Left ventricle myocardium inferior (tissue), 1 donor: ENCODE measurements at places on chromosomes 1 and 21. TPM values are rescaled to one million over a fixed set of nuclear protein-coding genes. Genes with fewer than 3 reads are reported as not detected.
A peak's percentile ranks its signal among the peaks of the same experiment; 100 is the strongest.

DNA sequence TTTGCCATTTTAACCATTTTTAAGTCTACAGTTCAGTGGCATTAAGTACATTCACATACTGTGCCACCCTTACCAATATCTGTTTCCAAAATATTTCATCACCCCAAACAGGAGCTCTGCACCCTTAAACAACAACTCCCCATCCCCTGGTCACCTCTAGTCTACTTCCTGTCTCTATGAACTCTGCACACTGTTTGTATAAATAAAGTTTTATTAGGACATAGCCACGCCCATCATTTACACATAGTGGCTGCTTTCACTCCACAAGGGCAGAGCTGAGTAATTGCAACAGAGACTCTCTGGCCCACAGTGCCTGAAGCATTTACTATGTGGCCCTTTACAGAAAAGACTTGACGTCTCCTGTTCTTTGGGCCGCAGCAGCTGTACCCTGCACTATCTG lies 30.1 kb downstream of the KCNAB2 start:
- H3K27ac ChIP-seq = no peak overlapping the region
- peaks cover 8% of the 10 kb centered on the region for H3K4me1 ChIP-seq
- H3K4me3 ChIP-seq = no peak overlapping the region
- no peak for DNase-seq
- H3K27me3 ChIP-seq = no peaks in the 10 kb centered on the region

- H3K27me3 ChIP-seq = no peaks in the 10 kb centered on the region
- no peak overlapping the region for H3K27ac ChIP-seq
- H3K36me3 ChIP-seq = no peaks in the 10 kb centered on the region
- H3K4me1 ChIP-seq = peaks cover 79% of the 10 kb centered on the region
- no peak for DNase-seq
- no peak overlapping the region for H3K4me3 ChIP-seq
Measured at GRCh38 chr1:65180977-65181376, 33.0 kb downstream of the AK4 start.

- no peaks in the 10 kb centered on the region for H3K4me1 ChIP-seq
- H3K27me3 ChIP-seq = no peaks in the 10 kb centered on the region
- no peak overlapping the region for H3K27ac ChIP-seq
- H3K4me3 ChIP-seq = no peak overlapping the region
- no peaks in the 10 kb centered on the region for H3K36me3 ChIP-seq
- DNase-seq = no peak
Measured at GRCh38 chr1:160759740-160760139, 20.7 kb downstream of the SLAMF7 start.

GRCh38 chr1:30660241-30660640 lies 63.1 kb downstream of the MATN1 start:
- H3K4me3 ChIP-seq = no peak overlapping the region
- no peak overlapping the region for H3K27ac ChIP-seq
- H3K27me3 ChIP-seq = peaks cover 39% of the 10 kb centered on the region
- peaks cover 6% of the 10 kb centered on the region for H3K4me1 ChIP-seq

HPDL gene
- total RNA-seq = not detected

DNA sequence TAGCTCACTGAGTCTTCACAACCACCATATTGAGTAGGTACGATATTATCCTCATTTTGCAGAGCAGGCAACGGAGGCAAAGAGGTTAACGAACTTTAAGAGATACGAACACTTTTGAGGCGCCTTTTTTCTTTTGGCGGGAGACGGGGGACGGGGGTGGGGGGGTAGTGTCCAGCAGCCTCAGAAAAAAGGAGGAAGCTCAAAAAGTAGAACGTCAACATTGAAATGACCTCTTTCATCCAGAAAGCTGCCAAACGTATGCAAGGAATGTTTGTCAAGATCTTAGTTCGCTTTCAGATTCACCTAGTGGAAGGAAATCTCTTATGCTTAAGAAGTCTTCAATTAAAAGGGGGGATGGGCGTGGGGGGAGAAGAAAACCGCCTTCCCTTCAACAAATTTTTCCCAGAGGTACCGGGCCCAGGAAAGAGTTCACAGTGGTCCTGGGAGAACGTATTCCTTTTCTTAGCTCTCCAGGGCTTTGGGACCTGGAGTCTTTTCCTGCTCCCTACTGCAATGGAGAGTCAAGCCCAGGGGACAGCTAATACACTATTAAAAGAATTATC lies 1.1 kb upstream of the PCAT6 start:
- peak overlapping the region; percentile 92 for H3K4me3 ChIP-seq
- no peak for DNase-seq
- no peaks in the 10 kb centered on the region for H3K27me3 ChIP-seq
- H3K36me3 ChIP-seq = no peaks in the 10 kb centered on the region
- H3K27ac ChIP-seq = peak overlapping the region; percentile 87
- peaks cover 65% of the 10 kb centered on the region for H3K4me1 ChIP-seq

DNA sequence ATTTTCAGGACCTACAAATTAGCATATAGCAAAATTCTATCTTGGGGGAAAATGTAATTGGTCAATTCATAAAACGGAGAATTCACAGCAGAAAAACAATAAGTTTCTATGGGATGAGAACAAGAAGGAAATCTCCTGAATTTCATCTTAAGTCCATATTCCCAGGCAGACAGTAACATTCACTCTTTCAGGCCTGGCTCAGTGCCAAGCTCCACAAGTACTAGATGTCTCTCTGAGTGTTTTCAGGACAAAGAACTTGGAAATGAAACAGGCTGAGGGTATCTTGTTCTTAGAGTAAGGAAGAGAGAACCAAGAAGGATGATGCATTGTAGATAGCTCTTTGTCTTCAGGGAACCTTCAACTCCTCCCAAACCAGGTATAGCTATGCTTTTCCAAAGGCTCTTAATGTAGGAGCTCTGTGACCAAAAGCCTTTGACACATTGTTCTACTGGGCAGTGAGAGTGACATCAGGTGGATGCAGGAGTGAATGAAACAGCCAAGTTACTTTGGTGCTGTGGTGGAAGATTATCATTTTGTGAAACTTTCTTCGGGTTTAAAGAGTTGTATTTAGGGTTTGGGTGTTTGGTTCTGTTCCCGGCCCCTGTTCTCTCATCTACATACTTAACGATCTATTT lies 298.3 kb downstream of the GPATCH2 start:
- no peak overlapping the region for H3K27ac ChIP-seq
- no peak overlapping the region for H3K4me3 ChIP-seq
- no peaks in the 10 kb centered on the region for H3K36me3 ChIP-seq
- DNase-seq = peak; percentile 16

DNA sequence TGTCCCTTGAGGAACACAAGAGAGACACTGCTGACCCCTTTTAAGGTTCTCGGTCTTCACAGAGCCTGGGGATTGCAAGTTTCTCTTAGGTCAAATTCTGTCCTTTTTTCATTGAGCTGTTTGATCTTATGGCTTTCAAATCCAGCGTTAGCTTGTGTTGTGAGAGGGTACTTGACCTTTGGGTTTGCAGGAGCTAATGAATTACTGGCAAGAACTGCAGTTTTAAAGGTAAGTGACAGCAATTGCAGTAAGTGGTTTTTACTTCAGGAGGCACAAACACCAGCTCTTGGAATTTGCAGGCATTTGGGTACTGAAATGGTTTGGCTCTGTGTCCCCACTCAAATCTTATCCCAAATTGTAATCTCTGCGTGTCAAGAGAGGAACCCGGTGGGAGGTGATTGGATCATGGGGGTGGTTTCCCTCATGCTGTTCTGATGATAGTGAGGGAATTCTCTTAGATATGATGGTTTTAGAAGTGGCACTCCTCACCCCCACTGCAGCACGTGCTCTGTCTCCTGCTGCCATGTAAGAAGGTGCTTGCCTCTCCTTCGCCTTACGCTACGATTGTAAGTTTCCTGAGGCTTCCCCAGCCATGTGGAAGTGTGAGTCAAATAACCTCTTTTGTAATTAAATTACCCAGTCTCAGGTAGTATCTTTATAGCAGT lies 134.5 kb upstream of the LYPLAL1 start:
- H3K27me3 ChIP-seq = no peaks in the 10 kb centered on the region
- H3K4me1 ChIP-seq = no peaks in the 10 kb centered on the region
- H3K36me3 ChIP-seq = no peaks in the 10 kb centered on the region
- H3K27ac ChIP-seq = no peak overlapping the region
- no peak for DNase-seq
- no peak overlapping the region for H3K4me3 ChIP-seq

LHX8 gene
- not detected for total RNA-seq

LENEP gene
- not detected for total RNA-seq

NBPF10 gene
- total RNA-seq = 0.69 TPM

DNA sequence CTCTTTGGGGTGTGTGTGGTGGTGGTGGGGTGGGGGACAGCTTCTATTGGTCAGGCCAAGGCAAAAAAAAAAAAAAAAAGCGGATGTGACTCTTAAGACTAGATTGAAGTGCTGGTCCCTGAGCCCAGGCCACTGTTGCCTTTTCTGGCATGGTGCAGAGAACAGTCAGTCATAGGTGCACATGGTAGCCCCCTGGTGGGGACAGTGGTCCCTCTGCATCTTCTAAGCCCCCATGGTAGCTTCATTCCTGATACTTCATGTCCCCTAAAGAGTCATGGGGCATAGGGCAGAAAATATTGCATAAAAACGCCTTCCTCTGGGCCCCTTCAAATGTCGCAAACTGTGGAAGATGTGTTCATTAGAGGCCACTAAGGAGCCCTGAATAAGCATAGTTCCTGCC lies 371.8 kb downstream of the NPHP4 start:
- H3K36me3 ChIP-seq = no peaks in the 10 kb centered on the region
- H3K27me3 ChIP-seq = peaks cover 92% of the 10 kb centered on the region
- H3K27ac ChIP-seq = no peak overlapping the region
- DNase-seq = no peak
- H3K4me3 ChIP-seq = no peak overlapping the region

- no peak overlapping the region for H3K27ac ChIP-seq
- peaks cover 97% of the 10 kb centered on the region for H3K27me3 ChIP-seq
- no peaks in the 10 kb centered on the region for H3K36me3 ChIP-seq
- DNase-seq = no peak
- no peak overlapping the region for H3K4me3 ChIP-seq
- no peaks in the 10 kb centered on the region for H3K4me1 ChIP-seq
Measured at GRCh38 chr1:18069903-18070302, 37.7 kb upstream of the IGSF21 start.

- H3K27me3 ChIP-seq = no peaks in the 10 kb centered on the region
- H3K4me1 ChIP-seq = peaks cover 100% of the 10 kb centered on the region
- peak overlapping the region; percentile 92 for H3K27ac ChIP-seq
- no peak overlapping the region for H3K4me3 ChIP-seq
- DNase-seq = no peak
- H3K36me3 ChIP-seq = peaks cover 13% of the 10 kb centered on the region
Measured at GRCh38 chr1:230858918-230859729, 9.2 kb downstream of the C1orf198 start.

- no peak overlapping the region for H3K27ac ChIP-seq
- H3K4me3 ChIP-seq = no peak overlapping the region
- no peak for DNase-seq
- no peaks in the 10 kb centered on the region for H3K36me3 ChIP-seq
- no peaks in the 10 kb centered on the region for H3K27me3 ChIP-seq
Measured at GRCh38 chr1:55626326-55626725, 411.2 kb upstream of the USP24 start.

GRCh38 chr1:63379583-63379982 lies 12.2 kb downstream of the ALG6 start:
- no peak for DNase-seq
- H3K27ac ChIP-seq = no peak overlapping the region
- H3K4me3 ChIP-seq = no peak overlapping the region
- H3K27me3 ChIP-seq = no peaks in the 10 kb centered on the region
- no peaks in the 10 kb centered on the region for H3K4me1 ChIP-seq

DNA sequence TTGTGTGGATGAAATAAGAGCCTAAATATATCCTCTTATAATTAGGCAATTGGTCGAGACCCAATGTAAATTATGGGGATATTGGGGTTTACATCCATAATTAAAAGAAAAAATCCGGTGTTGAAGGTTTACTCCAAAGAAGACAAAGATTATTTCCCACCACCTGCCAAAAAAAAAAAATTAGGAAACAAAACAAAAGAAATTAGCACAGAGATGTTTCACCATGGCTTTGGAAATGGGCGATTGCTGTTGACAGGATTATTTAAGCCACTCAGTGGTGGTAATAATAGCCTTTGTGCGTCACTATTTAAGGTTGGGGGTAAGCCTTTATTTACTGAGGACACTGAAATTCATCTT lies 585 bp upstream of the GLRX2 start:
- H3K27ac ChIP-seq = peak overlapping the region; percentile 98
- H3K27me3 ChIP-seq = no peaks in the 10 kb centered on the region
- DNase-seq = no peak
- H3K36me3 ChIP-seq = peaks cover under 1% of the 10 kb centered on the region

DNA sequence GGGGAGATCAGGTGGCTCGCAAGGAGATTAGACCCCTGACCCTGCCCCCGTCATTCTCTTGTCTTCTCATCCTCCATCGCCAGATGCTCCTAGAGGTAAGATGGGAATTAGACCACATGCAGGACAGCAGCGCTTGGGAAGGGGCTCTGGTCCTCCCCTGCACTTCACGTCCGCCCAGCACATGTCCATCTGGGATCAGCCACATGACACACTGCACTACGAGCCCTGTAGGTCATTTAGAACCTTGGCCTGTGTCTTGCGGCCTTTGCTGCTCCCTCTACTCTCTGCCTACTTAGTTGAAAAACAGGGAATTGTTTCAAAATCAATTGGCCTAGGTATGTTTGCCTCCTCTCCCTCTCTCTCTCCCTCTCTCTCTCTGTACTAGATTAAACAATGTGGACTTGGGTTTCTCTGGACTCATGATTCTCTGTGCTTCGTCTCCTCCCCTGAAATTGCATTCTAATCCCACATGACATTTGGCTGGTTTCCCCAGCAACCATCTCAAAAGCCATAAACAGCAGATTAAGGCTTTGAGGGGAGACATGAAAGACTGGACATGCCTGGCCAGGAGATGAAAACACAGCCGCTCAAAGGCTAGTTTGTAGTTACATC lies 3.8 kb upstream of the NCMAP start:
- H3K27ac ChIP-seq = no peak overlapping the region
- no peaks in the 10 kb centered on the region for H3K36me3 ChIP-seq
- H3K27me3 ChIP-seq = peaks cover 54% of the 10 kb centered on the region

GRCh38 chr1:245397771-245398170 lies 243.0 kb downstream of the KIF26B start:
- H3K27ac ChIP-seq = no peak overlapping the region
- no peaks in the 10 kb centered on the region for H3K4me1 ChIP-seq
- no peaks in the 10 kb centered on the region for H3K36me3 ChIP-seq
- no peak for DNase-seq
- H3K4me3 ChIP-seq = no peak overlapping the region

GRCh38 chr1:155983191-155984024 lies 5.1 kb upstream of the ARHGEF2 start:
- H3K27ac ChIP-seq = peak overlapping the region; percentile 99
- H3K36me3 ChIP-seq = no peaks in the 10 kb centered on the region
- DNase-seq = peak; percentile 80
- H3K4me3 ChIP-seq = peak overlapping the region; percentile 77

GRCh38 chr1:111587509-111588174 lies 31.9 kb upstream of the RAP1A start:
- H3K4me3 ChIP-seq = no peak overlapping the region
- DNase-seq = no peak
- H3K27me3 ChIP-seq = no peaks in the 10 kb centered on the region
- H3K27ac ChIP-seq = no peak overlapping the region
- peaks cover 28% of the 10 kb centered on the region for H3K4me1 ChIP-seq

- no peak overlapping the region for H3K4me3 ChIP-seq
- no peak for DNase-seq
- peaks cover 95% of the 10 kb centered on the region for H3K27me3 ChIP-seq
- H3K36me3 ChIP-seq = no peaks in the 10 kb centered on the region
Measured at GRCh38 chr1:11342621-11343032, 69.6 kb downstream of the UBIAD1 start.

OPTC gene
- total RNA-seq = not detected
